Stimulated activated CD8-positive, alpha-beta memory T cell treated with anti-CD3 and anti-CD28 coated beads, Interleukin-4, amount 100 ng/mL, for 1 hour (primary cell): ENCODE measurements at places on chromosomes 6 and 20.
A peak's percentile ranks its signal among the peaks of the same experiment; 100 is the strongest.

GRCh38 chr6:96789871-96790270, 47.4 kb downstream of the GPR63 start:
- no peak for DNase-seq

DNA sequence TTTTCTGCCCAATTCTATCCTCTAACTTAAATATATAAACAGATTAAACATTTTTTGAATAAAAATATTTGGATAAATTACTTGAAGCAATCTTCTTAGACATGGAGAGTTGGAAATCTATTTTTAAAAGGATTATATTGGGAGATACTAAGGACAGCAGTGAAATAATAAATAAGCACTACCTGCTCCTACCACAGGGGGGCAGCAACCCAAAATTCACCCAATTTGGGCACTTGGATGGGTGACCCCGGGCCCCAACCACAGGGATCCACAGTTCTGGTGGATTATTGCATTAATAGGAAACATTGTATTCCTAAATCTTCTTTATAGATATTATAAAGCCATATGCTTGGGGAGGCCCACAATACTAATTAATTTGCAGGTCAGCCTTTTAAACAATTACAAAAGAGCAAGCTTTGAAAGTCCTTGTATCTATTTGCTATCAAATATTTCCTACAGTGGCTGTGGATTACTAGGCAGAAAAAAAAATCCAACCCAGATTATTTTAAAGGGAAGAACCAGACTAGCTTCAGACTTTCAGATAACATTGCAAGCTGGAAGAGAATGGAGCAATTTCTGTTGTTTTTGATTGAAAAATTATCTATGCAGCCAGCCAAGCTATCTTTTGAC, 66.4 kb upstream of the PDE10A start:
- no peak for DNase-seq

- no peak for DNase-seq
Measured at GRCh38 chr6:88135578-88136114, 30.5 kb downstream of the CNR1 start.

DNA sequence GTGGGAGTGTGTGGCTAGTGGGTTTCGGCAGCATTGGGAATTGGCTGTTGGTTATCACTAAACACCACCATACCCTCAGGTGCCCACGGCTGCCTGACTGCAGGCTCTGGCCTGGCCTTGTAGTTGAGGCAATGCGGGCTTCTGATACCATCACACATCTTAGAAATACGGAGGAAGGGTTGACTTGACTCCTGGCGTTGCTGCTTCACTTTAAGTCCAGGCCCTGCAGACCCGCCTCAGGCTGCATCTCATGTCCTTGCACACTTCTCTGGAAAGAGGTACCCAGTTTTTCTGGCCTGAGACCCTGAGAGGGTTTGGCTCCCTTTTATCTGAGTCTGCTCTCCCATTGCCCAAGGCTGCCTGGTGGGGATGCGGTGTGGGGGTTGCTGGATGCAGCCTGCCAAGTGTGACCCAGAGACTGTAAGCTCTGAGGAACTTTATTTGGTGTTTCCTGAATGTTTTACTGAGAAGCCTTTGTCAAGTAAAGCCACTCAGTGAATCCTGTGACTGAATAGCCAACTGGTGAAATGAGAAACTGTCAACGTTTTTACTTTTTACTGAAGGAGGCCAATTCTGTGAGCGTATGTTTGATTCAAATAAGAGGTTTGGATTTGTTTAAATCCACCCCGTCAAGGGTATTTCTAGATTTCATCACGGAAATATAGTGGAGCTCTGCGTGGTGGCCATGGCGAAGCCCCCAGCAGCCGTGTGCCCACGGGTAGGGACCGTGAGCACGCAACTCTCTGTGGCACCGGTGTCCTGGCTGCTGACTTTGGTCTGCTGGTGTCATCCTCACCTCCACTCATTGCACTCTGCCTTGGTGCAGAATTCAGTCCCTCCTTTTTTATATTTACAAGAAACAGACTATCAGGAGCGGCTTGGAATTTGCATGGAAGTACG, 160.1 kb downstream of the DTNBP1 start:
- no peak for DNase-seq

GRCh38 chr6:89412071-89413005, at the start of gene RRAGD:
Gene RRAGD, minus strand, starts transcription at chr6:89412273. Its CDS starts 280 bp downstream, at chr6:89411993.
- no peak for DNase-seq

GRCh38 chr6:134589512-134589911, 271.6 kb upstream of the SGK1 start:
- DNase-seq = no peak

- DNase-seq = no peak
Measured at GRCh38 chr6:135163440-135163738, 17.7 kb upstream of the MYB start.

- no peak for DNase-seq
Measured at GRCh38 chr6:5450073-5450472, 188.8 kb downstream of the FARS2 start.

DNA sequence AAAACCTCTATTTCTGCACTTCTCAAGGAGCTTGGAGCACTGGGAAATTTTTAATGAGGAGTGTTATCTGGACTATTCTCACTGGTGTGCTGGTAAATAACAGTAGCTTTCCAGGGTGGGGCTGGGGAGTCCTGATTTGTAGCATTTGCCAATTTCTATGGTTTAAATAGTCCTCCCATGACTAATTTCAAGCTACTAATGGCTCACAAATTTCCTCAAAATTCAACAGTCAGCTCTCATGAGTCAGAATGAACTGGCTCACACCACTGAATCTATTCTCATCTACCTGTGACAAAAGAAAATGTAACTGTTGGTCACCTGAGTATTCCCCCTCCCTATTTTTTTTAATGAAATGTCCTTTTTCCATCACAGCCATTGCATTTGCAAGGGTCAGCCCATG, 449.6 kb downstream of the KIF16B start:
- no peak for DNase-seq

GRCh38 chr6:73028893-73029450, 196.3 kb downstream of the KHDC1L start:
- no peak for DNase-seq

DNA sequence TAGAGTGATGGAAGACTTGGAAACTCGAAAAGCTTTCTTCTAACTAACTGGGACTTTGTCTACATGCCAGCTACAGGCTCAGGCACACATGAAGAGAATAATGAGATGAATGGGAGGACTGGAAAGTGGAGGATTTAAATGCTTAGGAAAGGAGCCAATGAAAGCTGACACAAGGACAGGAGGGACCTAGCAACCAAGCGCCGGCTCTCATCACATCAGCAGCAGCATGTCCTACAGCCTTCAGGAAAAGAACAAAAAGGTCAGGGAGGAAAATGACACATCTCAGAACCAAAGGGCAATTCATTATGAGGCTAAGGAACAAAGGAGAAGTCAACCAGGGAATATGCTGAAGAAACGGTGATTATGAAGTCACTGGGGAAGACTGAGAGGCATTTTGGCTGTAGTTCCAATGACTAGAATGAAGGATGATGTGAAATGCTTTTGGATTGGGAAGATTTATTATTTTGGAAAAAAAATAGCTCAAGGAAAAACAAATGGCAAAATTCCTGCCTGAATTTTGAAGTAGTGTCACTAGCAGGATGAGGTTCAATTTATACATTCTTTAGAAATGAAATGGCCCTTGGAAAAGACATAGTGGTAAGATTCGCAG, 5.7 kb downstream of the BACH2 start:
- DNase-seq = no peak

- DNase-seq = no peak
Measured at GRCh38 chr6:45493761-45494160, 116.0 kb upstream of the SUPT3H start.

GRCh38 chr20:52234302-52235045, 42.9 kb upstream of the ZFP64 start:
- no peak for DNase-seq

GRCh38 chr6:44396968-44397367, 9.5 kb downstream of the CDC5L start:
- DNase-seq = no peak

GRCh38 chr20:45822857-45823256, 4.3 kb downstream of the TNNC2 start:
- DNase-seq = no peak

DNA sequence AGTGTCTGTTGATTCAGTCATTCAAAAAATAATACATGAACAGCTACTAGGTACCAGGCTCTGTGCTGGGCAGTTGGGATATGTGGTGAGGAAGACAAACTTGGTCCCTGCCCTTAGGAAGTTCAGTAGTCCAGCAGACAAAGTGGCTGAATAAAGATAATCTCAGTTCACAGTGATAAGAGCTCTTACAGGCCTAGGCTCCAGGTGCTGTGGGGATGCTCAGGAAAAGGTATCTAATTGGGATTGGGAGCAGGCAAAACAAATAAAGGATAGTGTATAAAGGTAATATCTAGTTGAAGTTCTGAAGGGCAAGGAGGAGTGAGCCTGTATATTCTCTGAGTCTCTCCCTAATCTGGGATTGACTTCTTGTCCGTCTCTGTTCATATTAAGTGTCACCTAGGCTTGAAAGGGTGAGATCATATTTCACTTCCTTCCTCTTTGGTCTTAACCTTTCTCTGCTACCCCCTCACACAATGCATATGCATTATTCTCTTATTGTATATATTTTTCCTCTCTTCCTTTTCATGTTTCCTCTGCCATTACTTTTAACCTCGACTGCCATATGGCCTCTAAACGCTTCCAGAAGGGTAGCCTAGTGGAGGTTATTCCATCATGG, 13.5 kb downstream of the PTPN1 start:
- no peak for DNase-seq

- DNase-seq = no peak
Measured at GRCh38 chr20:50380697-50381040, 129.5 kb upstream of the PTPN1 start.

DNA sequence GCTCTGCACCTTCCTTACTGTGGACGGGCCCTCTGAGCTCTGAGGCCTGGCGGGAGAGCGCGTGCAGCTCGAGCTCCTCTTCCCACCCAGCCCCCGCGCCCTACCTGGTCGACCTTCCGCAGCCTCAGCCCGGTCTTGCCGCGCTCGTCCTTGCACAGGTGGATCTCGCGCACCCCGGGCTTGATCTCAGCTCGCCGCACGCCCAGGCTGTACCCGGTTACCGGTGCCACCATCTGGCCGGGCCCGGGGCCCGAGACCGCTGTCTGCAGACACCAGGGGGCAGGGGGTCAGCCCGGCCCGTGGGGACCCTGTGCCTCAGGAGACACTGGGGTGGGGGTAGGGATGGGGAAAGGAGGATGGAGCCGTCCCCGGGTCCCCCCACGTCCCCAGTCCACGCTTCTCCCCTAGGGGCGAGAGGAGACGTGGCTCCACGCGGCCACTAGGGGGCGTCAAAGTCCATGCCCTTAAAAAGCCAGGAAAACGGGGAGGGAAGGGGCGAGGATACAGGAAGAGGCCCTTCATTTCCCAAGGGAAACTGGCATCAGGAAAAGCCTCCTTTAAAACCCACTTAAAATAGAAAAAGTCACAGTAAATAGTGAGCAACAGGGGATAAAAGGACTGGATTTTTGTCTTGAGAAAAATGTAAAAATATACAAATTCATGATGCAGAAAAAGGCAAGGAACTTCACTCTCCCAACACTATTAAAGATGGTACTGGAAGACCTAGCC, 15.5 kb downstream of the SDCBP2 start:
- peak; percentile 47 for DNase-seq

- DNase-seq = no peak
Measured at GRCh38 chr20:13296070-13296469, 75.0 kb downstream of the ISM1 start.

DNA sequence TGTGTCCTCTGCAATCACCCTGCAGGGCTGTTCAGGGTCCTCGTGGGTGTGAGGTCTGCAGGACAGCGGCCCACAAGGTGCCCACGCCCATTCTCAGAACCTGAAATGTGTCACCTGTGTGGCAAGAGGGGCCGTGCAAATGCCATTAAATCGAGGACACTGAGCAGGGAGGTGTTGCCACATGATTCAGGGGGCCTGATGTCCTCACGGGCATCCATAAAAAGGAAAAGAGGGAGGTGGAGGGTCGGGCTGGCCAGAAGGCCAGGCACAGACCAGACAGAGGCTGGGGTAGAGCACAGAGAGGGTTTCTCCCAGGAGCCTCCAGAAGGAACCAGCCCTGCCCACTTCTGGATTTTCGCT, 239.6 kb downstream of the ERMARD start:
- no peak for DNase-seq
